HTR-8/SVneo (cell line): ENCODE measurements at places on chromosomes 6 and 20.

GRCh38 chr6:35311390-35312075 is 13.9 kb downstream of the DEF6 start:
- no peak for DNase-seq

- DNase-seq = no peak
Observed at GRCh38 chr6:3252369-3252768, 6.4 kb upstream of the PSMG4 start.

GRCh38 chr6:138013959-138014358 is 93.3 kb downstream of the PERP start:
- no peak for DNase-seq

DNA sequence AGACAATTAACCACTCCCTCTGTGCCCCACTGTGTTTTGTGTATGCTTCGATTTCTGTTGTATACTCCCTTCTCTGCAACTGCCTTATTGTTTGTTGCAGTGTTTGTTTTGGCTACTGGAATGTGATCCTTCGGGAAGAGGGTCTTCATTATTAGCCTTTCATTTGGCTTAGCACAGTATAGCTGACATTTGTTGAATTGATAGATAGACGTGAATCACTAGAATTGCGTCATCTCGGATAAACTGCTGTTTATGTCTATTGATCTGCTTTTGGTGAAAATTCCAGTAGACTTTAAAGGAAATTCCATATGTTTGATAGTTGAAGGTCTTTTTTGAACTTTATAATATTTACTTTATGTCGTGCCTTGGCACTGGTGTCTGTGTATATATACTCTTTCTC is 189.9 kb upstream of the EYA4 start:
- no peak for DNase-seq

DNA sequence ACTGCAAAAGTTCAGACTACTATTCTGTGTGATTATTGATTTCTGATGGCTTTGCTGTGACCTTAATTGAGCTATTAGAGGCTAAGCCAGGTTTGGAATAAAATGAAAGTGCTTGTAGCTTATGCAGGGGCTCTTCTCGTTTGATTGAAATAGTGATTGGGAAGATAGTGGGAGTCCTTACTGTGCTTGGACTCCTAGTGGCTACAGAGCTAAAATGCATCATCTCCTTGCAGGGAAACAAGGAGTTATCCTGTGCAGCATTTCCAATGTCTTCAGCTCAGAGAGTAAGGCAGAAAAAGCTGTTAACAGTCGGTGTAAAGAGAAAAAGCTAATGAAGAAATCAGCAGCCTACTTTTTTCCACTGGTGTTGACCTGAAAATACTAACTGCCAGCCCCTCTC is 173.5 kb downstream of the SLC35F1 start:
- DNase-seq = no peak

- no peak for DNase-seq
Observed at GRCh38 chr6:27139756-27140579, 107.5 kb upstream of the PRSS16 start.

- no peak for DNase-seq
Observed at GRCh38 chr6:104969108-104969507, 12.2 kb downstream of the LIN28B start.

DNA sequence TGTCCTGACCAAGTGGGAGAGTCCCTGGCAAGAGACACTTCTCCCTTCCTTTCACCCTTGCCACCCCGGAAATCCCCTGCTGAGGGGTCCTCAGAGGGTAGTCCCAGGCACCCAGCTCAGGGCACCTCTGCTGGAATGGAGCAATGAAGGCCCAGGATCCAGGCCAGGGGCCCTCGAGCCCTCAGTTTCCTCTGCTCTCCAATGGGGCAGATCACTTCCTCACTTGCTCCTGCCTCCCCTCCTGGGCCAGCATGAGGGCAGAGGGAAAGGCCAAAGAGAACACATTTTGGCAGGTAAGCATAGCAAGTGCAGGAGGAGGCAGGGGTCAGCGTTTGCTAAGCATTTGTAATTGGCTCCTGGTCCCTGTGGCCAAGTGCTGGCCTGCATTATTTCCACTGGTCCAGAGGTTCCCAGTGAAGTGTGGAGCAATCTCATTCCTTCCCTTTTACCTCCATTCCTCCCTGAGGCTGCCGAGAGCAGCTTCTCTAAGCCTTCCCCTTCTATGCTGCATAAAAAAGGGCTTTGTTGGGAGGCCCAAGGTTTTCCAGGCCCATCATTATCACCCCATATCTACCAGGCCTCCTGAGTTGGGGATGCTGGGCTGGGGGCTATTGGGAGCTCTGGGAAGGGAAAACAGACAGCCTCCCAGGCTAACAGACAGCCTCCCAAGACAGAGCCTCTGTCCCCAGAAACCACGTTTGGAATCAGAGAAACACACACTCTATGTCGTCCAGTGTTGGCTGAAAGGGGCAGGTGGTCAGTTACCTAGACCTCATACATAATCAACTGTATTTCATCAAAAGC is 28.8 kb upstream of the VEGFA start:
- DNase-seq = no peak

DNA sequence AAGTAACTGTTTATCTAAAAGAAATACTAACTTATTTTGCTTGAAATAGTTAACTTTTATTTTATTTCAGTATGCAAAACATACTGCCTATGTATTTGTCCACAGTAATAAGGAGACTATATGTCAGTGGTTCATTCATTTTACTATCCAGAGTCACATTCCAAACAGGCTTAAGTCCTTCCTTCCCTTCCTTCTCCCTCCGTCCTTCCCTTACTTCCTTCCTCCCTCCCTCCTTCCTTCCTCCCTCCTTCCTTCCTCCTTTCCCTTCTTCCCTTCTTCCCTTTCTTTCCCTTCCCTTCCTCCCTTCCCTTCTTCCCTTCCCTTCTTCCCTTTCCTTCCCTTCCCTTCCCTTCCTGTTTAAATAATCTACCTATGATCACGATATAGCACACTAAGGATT is 899.2 kb downstream of the EYS start:
- no peak for DNase-seq

DNA sequence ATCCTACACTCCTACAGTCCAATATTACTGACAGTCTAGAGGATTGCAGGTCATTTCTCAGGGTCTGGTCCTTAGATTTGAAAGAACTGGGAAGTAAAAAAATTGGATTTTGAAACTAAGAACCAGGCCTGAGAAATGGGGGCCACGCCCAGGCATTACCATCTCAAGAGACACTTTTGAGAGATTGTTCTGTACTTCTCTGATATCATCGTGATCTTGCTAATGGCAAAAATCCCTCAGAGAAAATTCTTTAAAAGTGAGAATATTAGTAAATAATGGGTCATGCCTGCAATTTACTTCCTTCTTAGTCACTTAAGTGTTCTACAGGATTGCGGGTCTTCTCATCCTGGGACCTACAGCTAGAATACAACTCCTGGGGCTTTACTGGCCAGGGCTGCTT is 42.0 kb upstream of the HIVEP1 start:
- no peak for DNase-seq

- no peak for DNase-seq
Observed at GRCh38 chr6:31701666-31702404, 1.3 kb downstream of the ABHD16A start.

- DNase-seq = no peak
Observed at GRCh38 chr20:49983123-49983847, 505 bp downstream of the SNAI1 start.

- no peak for DNase-seq
Observed at GRCh38 chr6:121584586-121585369, 149.3 kb downstream of the GJA1 start.

DNA sequence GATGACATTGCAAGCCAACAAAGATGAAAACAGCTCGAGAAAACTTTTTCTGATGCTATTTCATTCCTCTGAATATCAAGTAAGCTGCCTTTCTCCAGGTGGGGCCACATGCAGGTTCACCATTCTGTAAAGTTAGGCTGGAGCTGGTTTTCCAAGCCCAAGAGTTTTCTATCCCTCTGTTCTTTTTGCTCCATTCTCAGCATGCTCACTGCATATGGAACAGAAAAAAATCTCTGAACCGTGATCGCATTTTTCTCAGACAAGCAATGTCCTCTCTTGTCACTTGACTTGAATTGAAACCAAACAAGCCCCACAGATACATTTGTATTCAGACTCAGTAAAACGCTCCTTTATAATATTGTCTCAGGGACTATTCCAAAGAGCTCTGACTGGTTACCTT is 451.6 kb downstream of the FRK start:
- no peak for DNase-seq

DNA sequence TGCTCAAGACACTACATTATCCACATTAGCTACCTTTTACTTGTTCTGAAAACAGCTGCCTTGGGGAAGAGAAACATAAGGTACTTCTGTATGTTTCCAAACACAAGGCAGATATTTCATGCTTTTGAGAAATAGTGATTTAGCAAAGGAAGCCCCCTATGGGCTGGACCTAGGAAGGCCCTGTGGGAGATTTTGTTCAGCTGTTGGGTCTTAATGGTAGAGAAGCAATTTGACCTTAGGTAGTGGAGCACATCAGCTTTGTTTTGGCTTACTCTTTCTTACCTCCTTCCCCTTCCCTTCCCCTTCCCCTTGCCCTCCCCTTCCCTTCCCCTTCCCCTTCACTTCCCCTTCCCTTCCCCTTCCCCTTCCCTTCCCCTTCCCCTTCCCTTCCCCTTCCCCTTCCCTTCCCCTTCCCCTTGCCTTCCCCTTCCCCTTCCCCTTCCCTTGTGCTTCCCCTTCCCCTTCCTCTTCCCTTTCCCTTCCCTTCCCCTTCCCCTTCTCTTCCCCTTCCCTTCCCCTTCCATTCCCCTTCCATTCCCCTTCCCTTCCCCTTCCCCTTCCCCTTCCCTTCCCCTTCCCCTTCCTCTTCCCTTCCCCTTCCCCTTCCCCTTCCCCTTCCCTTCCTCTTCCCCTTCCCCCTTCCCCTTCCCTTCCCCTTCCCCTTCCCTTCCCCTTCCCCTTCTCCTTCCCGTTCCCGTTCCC is 84.6 kb downstream of the ANKS1A start:
- DNase-seq = no peak

GRCh38 chr6:124964764-124965105 is 2.5 kb downstream of the RNF217 start:
- DNase-seq = peak; percentile 23

GRCh38 chr6:96963809-96964208 is 39.3 kb downstream of the KLHL32 start:
- DNase-seq = no peak

- DNase-seq = no peak
Observed at GRCh38 chr6:83062225-83062624, 3.4 kb downstream of the UBE3D start.

- no peak for DNase-seq
Observed at GRCh38 chr6:156852858-156853216, 75.7 kb downstream of the ARID1B start.

GRCh38 chr20:11849976-11850670 is 67.6 kb upstream of the BTBD3 start:
- peak; percentile 33 for DNase-seq
